ENCODE measurements at places on chromosomes 5 and 9.

GRCh38 chr9:77753180-77753579 is 105.1 kb upstream of the GNA14 start:
- no peak for DNase-seq

DNA sequence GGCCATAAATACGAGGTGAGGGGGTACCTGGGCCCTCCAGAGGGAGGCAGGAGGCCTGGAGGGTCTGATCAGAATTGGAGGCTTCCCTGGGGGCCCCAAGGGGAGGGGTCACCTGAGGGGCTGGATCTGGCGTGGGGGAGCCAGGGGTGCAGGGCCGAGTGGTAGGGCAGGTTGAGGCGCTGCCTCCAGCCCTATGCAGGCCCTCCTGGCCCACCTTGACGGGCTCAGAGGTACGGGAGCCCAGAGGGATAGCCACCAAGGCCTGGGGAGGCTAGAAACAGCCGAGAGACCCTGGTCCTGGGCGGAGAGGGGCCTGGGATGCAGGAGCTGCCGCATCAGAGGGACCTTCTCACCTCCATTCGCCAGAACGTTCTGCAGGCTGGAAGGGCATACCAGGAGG is 24.3 kb downstream of the LHX3 start:
- no peak for DNase-seq

- DNase-seq = peak; percentile 70
Observed at GRCh38 chr9:84669288-84670137, at the start of gene NTRK2. TSS of gene NTRK2 (plus strand) at chr9:84669729. CDS start at chr9:84670749, 1,020 bp downstream.

GRCh38 chr5:149853701-149854100 is 90.9 kb downstream of the PDE6A start:
- DNase-seq = no peak

DNA sequence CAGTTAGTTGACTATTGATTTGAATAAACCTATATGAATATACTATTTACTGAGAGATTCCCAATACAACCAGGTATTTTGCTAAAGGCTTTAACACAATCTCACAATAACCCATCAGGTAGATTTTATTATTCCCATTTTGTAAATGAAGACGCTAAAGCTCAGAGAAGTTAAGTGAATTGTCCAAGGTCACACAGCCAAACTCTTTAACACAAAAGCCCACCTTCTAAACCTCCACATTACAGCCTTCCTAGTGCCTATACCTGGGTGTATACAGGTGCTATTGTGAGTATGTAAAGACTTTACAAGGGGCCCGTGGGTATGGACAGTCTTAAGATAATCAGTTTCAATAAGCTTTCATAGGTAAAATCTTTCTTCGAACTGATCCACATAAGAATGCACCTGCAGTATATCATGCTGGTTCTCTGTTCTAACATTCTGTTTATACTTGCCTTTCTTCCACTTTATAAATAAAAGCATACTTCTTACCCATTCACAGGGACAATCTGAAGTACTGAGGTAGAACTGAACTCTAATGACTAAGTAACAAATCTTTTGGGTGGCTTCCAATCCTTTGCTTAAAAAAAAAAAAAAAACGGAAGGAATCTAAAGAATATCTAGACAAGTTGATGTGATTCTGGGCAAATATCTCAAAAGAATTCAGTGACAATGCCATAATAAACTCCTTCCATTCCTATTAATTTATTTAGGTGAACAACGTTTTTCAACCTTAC is 59.1 kb downstream of the PJA2 start:
- DNase-seq = no peak

- DNase-seq = no peak
Observed at GRCh38 chr9:116589392-116590354, 97.4 kb upstream of the TRIM32 start.

- DNase-seq = no peak
Observed at GRCh38 chr9:94538908-94539307, 16.0 kb upstream of the PCAT7 start.

- DNase-seq = no peak
Observed at GRCh38 chr9:108816037-108816436, 39.7 kb downstream of the ACTL7B start.

DNA sequence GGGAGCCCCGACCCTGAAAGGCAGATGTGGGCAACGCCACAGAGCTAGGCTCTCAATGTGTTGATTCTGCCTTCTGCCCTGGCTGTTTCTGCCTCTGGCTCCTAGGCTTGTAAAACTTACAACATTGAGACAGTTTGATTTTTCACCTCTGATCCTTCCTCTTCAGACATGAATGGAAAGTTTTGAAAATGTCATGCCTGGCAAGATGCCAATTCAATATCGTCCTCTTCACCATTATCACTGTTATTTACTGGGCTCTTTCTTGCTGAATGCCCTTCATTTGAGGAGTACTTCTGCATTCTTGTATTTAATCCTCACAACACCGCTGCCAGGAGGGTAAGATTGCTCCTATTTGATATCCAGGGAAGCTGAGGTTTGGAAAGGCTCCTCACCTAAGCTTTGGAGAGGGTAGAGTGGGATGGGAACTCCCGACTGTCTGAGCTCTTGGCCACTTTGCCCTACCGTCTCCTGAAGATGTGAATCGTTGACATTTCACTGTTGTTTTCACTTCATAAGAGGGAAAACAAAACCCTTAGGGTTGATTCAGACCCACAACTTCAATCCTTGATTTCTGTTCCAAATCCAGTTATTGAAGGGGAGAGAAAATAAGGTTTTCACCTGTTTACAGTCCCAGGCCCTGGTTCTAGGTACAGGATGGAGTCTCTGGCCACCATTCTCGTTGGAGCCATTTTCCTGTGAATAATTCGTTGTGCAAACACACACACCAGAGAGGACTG is 12.7 kb upstream of the FGF1 start:
- no peak for DNase-seq

- DNase-seq = no peak
Observed at GRCh38 chr9:69178583-69179011, 4.5 kb downstream of the TJP2 start.

DNA sequence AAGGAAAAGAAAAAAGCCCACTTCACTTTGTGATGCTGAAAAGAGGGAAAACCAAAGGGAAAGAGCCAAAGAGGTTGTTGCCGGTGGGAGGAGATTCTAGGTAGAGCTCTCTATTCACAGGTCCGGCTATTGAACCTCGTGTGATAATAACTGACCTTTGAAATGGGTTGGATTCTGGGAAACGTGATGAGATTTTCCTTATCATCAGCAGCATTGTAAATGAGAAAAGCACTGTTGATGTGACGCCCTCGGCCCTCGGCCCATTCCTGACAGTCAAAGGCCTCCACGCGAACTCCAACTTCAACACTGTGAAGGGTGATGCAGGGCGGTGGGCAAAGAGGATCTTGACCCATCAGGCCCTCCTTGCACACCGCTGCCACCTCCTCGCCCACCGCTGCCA is 43.3 kb downstream of the ZCCHC9 start:
- DNase-seq = no peak

GRCh38 chr9:136615631-136616306 is 46.9 kb upstream of the EGFL7 start:
- no peak for DNase-seq

GRCh38 chr9:98611319-98611718 is 97.4 kb downstream of the GABBR2 start:
- no peak for DNase-seq

DNA sequence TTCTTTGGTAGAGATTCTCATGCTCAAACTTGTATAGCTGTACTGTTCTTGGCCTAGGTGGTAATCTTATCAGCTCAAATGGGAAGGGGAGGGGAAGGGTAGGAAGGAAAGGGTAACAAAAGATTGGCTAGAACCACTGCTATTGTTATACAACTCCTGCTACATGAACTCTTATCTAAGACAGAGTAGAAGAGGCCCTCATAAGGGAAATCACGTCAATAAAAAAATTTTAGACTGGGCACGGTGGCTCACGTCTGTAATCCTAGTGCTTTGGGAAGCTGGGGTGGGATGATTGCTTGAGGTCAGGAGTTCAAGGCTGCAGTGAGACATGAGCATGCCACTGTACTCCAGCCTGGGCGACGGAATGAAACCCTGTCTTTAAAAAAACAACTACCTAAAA is 15.9 kb downstream of the STOM start:
- DNase-seq = no peak

DNA sequence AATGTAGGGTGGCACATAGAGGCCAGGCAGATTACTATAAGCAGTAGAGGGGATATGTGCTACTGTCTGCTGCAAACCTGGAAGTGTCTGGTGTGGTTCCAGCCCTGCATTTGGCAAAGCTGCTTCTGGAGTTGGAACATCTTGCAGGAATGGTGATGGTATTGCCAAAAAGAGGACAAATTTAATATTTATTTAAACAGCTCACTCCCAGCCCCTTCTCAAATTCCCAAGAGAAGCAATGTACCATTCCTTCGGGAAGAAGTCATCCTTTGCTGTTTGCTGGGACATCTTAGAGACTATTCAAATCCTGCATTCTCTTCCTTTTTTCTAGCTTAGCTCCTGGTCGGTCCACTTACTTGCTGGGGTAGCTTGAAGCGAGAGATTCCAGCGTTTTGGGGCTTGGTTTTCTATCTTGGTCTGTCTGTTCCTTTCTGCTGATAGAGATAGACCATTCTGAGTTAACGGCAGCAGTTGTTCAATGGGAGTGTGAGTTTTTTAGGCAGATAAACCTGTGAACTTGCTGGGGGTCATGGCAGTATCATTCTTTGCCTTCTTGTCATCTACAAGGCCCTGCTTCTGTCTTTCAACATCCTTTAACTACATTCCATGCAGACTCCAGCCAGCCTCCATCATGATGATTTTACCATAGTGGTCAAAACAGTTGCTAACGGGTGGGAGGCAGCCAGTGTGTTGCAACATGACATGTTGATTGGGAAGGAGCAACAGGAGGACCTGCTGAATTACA is 69.9 kb downstream of the RCL1 start:
- no peak for DNase-seq

- DNase-seq = no peak
Observed at GRCh38 chr5:12162863-12163262, 258.6 kb upstream of the CTNND2 start.

GRCh38 chr5:67799732-67800234 is 415.8 kb upstream of the PIK3R1 start:
- DNase-seq = peak; percentile 23

DNA sequence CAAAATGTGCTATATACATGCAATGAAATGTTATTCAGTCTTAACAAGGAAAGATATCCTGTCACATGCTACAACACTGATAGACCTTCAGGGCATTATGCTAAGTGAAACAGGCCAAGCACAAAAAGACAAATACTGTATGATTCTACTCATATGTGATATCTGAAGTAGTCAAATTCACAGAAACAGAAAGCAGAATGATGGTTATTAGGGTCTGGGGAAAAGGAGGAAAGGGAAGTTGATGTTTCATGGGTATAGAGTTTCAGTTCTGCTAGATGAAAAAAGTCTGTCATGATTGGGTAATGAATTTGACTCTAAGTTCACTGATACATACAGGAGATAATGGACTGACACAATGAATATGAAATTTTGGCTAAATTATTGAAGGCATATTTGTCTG is 11.2 kb upstream of the RIC1 start:
- DNase-seq = no peak

GRCh38 chr5:36877667-36878391 is 1.3 kb downstream of the NIPBL start:
- DNase-seq = no peak

- DNase-seq = no peak
Observed at GRCh38 chr5:159005062-159005461, 94.7 kb downstream of the EBF1 start.

DNA sequence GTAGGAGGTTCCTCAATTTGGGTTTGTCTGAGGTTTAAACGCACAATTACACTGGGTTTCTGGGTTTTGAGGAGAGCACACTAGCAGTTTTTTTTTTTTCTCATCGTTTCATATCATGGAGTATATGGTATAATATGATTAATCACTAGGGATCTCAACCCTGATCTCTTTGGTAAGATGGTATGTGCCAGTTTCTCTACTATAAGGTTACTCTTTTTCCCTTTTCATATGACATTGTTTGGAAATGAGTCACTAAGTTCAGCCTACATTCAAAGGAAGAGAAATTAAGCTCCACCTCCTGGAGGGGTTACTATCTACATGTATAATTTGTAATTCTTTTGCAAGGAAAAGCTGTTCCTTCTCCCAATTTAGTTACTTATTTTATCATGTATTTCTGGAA is 35.2 kb downstream of the MTRR start:
- no peak for DNase-seq

DNA sequence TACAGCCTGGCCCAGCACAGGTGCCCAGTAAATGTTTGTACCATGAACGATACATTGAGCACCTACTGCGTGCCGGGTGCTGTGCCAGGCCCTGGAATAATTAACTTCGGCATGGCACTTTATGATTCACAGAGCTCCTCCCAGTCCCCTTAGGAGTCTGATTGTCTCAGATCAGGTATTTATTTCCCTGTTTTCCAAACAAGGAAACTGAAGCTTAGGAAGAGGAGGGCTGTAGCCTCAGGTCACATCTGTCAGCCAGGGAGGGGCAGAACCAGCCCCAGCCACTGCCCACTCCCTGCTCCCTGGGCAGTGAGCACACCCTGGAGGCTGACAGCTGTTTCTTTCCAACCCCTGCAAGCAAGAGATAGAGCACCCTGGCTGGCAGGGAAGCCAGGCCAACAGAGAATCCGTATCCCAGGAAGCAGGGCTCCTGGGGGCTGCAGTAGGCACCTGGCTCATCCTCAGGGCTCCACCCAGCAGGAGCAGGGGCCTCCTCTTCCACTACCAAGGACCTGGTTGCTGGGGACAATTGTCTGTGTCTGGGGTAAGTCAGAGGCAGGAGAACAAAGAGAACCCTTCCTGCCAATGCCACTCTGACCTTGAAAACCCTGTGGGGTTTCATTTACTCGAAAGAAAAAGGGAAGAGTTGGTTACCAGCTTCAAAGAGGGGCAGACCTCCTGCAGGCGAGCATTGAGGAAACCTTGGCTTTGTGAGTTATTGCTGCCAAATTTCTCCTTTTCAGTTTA is 69.0 kb downstream of the DAB2IP start:
- DNase-seq = no peak

- DNase-seq = peak; percentile 70
Observed at GRCh38 chr9:108142504-108143201, 653.1 kb upstream of the KLF4 start.

- no peak for DNase-seq
Observed at GRCh38 chr9:22992780-22993179, 546.2 kb downstream of the DMRTA1 start.

DNA sequence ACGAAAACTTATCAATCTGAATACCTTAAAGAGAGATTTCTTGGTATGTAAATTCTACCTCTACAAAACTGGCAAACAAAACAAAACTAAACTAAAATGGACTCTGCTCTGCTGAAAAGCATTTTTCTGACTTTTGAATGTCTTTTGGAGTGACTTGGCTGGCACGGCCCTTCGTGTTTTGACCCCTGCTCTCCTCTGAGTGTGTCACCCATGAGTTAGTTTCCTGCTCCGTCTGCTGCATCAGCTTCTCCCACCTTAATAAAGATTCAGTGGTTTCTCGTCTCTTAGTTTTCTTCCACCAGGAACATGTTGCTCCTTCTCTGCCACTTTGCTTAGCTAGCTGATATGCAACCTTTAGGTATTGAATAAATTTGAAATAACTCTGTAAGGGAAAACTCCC is 1084.0 kb upstream of the CDH18 start:
- no peak for DNase-seq

DNA sequence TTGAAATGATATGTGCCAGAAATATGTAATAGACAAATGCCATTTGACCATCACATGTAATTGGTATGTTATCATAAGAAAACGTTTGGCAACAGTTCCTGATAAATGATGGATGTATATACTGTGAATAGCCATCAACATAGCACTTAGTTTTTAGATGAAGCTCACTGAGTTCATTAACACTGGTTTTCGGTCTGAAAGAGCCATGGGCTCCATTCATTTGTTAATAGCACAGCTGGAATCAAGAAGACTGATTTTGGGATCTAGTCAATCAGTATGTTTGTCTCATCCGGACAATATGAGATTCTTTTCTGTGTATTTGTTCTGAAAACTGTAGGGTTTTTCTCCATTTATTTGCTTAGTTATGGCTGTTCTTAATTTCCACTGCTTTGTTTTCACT is 413.5 kb upstream of the CLINT1 start:
- DNase-seq = no peak
